ENCODE measurements at places on chromosomes 2 and 18.
A peak's percentile ranks its signal among the peaks of the same experiment; 100 is the strongest.

GRCh38 chr2:108212671-108213070 lies 27.1 kb upstream of the SULT1C3 start:
- DNase-seq = no peak

- DNase-seq = peak; percentile 95
Observed at GRCh38 chr2:73071360-73072128, at the start of gene SFXN5. SFXN5 (minus strand) TSS chr2:73071712; CDS start chr2:73071705, 7 bp downstream.

DNA sequence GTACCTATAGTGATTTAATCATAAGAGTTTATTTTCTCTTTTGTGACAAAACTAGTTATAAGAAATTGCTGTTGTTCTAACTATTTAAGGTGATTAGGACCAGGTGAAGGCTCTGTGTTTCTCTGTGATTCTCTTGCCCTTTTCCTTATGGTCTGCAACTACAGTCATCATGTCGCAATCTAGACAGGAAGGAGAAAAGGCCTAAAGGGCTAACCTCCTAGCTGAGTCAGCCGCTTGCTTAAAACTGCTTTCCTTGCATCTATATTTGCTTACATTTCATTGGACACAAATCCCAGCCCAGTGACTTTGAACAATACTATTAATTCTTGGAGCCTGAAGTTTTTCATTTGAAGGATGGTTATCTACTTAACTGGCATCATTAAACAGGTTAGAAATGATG lies 93.1 kb downstream of the PIK3C3 start:
- DNase-seq = no peak

- DNase-seq = no peak
Observed at GRCh38 chr18:35804377-35804776, 168.1 kb upstream of the RMP24 start.

DNA sequence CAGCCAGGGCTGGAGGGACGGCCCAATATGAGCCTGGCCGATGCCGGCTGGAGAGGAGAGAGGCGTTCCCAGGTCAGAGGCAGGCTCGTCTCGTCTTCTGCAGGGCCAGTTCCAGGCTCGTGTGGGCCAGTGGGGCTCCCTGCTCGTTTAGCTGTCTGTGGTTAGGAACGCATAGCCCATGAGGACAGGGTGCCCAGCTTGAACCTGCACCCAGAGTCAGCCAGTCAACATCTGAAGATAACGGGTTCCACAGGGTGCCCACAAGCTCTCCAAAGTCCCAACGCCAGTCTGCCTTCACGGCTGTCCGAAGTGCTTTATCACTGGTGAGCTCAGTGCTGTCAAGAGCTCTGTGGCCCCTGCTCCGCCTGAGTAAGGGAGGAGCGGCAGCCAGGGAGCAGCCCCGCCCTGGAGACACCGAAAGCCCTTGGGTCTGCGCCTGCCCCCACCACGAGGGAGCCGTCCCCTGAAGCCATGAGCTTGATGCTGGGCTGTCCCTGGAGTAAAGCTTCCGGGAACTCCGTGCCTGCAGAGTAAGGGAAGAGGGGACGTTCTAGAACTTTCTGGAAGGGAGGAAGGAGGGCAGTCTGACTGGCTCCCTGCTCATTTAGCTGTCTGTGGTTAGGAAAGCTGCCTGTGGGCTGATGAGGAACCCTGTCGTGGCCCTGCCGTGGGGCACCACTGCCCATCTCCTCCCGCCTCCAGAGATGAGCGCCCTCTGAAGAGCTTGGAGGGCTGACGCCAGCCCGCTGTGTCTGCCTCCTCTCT lies 2.7 kb upstream of the HSBP1L1 start:
- DNase-seq = no peak

DNA sequence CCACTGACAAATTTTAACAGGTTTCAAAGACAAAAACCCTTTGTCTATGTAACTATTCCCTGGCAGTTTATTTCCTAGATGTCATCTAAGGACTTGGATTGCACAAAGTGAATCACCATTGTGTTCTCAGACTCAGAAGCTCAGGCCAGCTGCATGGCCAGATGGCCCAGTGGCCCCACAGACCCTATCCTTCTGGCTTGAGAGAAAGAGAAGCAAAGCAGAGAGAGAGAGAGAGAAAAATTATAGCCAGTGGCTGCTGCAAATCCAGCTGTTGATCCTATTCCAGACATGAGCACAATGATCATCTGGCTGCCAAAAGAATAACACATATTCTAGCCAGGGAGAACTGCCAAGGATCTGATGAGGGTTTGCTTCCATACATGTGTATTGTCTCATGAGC lies 25.8 kb downstream of the CTLA4 start:
- DNase-seq = no peak

DNA sequence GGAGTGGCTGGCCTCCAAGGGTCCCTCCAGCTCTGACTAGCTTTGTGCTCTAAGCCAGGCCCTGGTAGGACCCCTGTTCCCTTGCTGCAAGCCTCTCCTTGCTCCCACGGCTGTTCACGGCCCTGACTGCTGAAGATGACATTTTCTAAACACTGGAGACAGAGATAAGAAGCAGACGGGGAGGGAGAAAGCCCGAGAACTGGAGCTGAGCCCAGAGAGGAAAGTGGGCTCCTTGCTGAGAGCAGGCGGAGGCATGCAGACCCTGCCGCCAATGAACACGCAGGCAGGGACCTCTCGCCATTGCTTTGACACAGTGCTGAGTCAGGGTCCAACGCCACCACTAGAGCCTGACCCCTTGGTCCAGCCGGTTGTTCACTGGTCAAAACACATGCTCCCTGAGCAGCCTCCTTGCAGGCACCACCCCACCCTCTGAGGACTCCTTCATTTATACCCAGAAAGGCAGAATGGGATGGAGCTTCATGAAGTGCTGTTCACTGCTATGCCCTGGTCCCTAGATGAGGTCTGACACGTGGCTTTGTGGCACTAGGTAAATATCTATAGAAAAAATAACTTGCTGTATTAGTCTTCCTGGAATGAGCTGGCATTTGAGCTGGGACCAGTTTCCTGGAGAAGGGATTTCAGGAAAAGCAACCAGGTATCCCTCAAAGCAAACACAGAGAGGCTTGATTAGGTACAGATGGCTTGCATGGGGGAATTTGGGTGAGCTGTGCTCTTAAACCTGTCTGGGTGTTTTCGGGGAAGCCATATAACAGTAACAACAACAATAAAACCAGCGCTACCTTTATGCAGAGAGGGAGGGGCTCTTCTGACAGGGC lies 65.7 kb downstream of the MCFD2 start:
- DNase-seq = no peak

GRCh38 chr2:237128026-237128703 lies 42.5 kb downstream of the COPS8 start:
- no peak for DNase-seq

DNA sequence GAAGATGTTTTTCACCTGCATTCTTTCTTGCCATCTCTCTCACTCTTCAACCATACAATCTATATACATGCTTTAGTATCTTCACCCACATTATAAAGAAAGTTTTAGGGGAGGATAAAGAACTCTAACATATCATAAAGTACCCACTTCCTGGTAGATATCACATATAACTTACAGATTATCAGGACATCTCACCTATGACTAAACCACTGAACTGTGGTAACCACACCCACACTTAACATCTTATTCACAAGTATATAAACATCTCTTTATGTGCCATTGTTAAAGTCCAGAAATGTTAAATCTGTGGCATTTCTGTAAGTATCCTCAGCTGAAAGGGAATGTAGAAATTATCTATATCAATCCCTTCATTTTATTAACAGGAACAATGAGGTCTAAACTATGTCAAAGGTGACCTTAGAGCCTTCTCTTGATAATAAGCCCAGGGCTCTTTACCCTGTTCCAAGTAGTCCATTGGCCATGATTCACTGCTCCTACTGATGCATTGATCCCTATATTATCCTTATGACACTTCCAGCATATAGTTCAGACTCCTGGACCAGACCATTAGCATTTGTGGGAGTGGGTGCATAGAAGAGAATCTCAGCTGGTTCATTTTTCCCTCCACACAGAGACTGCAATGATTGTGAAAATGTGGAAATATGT lies 182.4 kb downstream of the SUCLG1 start:
- DNase-seq = no peak

GRCh38 chr18:56598422-56598821 lies 40.0 kb downstream of the TXNL1 start:
- DNase-seq = no peak

DNA sequence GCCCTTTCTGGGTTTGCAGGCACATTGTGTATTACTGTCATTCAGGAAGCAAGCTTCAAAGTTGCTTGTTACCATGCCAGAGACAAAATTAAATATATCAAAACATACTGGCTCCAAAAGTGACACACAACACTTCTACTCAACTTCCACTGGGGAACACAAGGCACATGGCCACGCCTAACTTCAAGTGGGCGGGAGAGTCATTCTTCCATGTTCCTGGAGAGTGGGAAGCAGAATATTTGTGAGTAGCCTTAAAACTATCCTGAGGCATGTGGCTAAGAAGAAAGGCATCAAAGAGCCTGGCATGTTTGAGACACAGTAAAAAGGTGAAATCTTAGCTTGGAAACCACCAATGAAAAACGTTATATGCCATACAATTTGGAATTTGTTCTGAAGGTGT lies 90.5 kb upstream of the TACR1 start:
- DNase-seq = no peak

GRCh38 chr2:149307014-149307413 lies 23.4 kb upstream of the LYPD6 start:
- DNase-seq = no peak

All from stimulated activated CD8-positive, alpha-beta memory T cell treated with anti-CD3 and anti-CD28 coated beads, Interleukin-15, amount 100 ng/mL, for 1 hour (primary cell).